ENCODE measurements at places on chromosomes 2 and 18. TPM values are rescaled to one million over a fixed set of nuclear protein-coding genes. Genes with fewer than 3 reads are reported as not detected.

- no peak for DNase-seq
Measured at GRCh38 chr2:113175042-113175628, 1.4 kb downstream of the PSD4 start.

- no peak for DNase-seq
Measured at GRCh38 chr2:187549193-187549592, 5.0 kb downstream of the TFPI start.

- DNase-seq: no peak
Measured at GRCh38 chr18:80147037-80147417, 38.0 kb downstream of the ADNP2 start.

GRCh38 chr18:21914739-21915319, 174.2 kb downstream of the MIB1 start:
- DNase-seq: peak; percentile 19

The FBXO41 gene
- 3.7 TPM for total RNA-seq

- no peak for DNase-seq
Measured at GRCh38 chr18:13107074-13107473, 111.5 kb upstream of the LDLRAD4 start.

DNA sequence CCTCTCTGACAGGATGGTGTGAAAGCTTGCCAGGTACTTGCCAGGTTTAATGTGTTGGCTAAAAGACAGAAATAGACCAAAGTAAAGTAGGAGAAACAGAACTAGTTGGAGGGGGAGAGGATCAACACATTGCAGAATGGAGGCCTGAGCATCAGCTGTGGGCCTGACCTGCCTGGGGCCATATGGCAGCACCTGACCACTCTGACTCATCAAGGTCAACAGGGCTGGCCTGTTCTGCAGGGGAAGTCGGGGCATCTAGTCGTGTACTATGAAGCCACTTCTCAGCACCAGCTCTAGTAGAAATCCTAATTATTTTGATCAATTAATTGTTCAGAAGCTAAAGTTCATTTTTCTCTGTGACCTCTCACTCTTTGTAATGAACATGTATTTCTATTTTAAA, 35.8 kb upstream of the NOSTRIN start:
- no peak for DNase-seq

- no peak for DNase-seq
Measured at GRCh38 chr2:113227290-113227689, 51.4 kb downstream of the PAX8 start.

DNA sequence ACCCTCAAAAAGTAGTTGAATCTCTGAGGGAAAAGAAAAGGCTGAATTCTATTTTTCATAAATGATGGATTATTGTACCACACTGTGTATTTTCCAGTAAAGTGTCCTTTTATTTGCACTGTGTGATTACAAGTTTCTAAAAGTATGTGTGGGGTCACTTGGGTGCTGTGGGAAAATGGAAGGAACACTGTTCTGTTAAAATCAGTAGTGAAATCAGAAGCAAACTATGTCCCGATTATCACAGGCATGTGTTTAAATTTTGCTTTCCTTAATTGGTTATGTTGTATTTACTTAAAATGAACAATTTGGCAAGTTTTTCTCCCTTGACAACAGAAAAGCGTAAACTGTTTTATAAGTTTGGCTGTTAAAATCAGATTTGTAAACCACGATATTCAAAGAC, 353.1 kb downstream of the ARHGAP15 start:
- DNase-seq: no peak

DNA sequence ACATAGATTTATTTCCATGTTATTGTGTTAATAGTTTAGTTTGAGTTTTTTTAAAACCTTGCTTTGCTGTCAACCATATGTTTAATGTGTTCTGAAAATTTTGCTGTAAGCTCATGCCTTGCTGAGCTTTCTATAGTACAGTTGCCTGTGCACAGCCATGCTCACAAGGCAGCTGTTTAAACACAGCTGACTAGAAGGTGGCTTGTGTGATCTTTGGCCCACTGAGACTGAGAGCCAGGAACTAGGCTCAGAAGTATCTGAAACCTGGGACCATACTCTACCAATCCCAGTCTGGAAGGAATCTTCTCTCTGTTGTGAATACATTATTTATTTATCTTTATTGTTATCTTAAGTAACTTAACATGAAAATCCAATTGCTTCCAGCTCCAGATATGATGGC, 350.5 kb downstream of the KIAA1328 start:
- no peak for DNase-seq

The MARCHF4 gene
- 0.86 TPM for total RNA-seq

The CIB4 gene
- not detected for total RNA-seq

The NCKAP5 gene
- 27.9 TPM for total RNA-seq

DNA sequence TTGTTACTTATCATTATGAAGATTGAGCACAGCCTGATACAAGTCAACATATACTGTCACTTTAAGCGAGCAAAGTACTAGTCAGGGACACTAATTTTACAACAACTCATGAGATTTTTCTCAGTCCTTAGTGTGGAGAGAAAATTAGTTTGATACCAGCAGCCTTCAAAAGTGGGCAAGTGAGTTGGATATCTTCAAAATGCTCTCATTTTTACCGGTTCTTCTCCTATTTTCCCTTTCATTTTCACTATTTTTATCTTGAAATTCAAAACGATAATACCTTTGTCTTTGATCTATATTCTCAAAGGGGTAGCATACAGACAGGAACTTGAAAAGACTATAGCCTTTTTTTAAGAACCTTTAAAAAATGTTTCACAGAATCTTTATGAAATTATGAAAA, 52.0 kb upstream of the UBXN4 start:
- no peak for DNase-seq

- DNase-seq: no peak
Measured at GRCh38 chr2:241794250-241794823, 14.7 kb upstream of the NEU4 start.

- no peak for DNase-seq
Measured at GRCh38 chr2:38187541-38188011, 111.6 kb upstream of the CYP1B1 start.

- DNase-seq: no peak
Measured at GRCh38 chr2:172510088-172510487, 45.8 kb upstream of the PDK1 start.

DNA sequence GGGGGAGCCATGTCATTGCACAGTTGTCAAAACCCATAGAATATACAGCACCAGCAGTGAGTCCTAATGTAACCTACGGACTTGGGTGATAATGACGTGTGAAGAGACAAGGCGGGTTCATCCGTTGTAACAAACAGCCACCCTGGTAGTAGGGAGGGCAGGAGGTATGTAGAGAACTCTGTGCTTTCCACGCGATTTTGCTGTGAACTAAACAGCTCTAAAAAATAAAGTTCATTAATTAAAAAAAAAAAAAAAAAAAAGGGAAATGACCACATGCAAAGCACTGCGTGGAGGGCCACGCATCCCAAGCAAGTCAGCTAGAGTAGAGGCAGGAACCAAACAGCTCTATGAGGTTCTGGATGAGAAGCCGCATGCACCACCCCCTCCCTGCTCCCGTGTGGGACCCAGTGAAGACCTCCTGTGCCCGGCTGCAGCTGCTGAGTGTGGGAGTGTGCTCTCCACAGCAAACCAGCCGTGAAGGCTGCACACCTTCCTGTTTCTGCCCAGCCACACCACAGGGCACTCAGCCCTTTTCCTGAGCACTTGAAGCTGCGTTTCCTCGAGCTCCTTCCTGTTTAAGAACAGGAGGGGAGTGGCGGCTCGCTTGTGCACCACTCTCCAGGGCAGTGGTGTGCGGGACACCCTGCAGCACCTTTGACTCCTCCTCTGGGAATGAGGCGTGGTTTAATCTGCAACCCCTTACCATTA, 65.6 kb downstream of the ODC1 start:
- DNase-seq: no peak

- DNase-seq: no peak
Measured at GRCh38 chr2:8089596-8089995, 592.3 kb upstream of the ID2 start.

GRCh38 chr2:133822517-133823225, 254.4 kb upstream of the NCKAP5 start:
- no peak for DNase-seq

GRCh38 chr2:99171377-99172140, 9.3 kb downstream of the MITD1 start:
- DNase-seq: no peak

The SPP2 gene
- not detected for total RNA-seq

GRCh38 chr2:62999905-63000304, 50.7 kb upstream of the OTX1 start:
- no peak for DNase-seq

DNA sequence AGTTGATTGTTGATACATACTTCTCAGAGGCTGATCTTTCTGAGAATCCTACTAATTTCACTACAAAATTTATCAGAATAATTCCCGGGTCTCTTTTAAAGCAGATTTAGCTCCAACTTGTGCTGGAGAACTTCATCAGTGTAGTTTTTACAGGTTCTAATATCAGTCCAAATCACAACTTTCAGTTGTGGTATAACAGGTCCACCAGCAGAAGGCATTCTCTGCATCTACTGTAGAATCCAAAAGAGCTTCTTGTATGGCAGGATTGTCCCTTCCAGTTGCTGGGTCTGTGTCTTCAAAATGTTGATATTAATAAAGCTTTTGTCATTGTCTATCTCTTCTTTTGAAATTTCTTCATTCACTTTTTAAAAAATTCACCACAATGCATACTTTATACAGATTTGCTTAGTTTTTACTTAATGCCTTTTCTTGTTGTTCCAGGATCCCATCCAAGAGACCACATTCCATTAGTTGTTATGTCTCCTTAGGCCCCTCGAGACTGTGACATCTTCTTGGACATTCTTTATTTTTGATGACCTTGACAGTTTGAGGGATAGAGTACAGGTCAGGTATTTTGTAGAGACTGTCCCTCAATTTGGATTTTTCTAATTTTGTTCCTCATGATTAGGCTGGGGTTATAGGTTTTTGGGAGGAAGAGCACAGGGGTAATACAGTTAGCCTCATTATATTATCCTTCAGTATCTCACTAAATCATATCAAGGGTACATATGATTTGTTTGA, 490.5 kb upstream of the MEX3C start:
- DNase-seq: no peak

DNA sequence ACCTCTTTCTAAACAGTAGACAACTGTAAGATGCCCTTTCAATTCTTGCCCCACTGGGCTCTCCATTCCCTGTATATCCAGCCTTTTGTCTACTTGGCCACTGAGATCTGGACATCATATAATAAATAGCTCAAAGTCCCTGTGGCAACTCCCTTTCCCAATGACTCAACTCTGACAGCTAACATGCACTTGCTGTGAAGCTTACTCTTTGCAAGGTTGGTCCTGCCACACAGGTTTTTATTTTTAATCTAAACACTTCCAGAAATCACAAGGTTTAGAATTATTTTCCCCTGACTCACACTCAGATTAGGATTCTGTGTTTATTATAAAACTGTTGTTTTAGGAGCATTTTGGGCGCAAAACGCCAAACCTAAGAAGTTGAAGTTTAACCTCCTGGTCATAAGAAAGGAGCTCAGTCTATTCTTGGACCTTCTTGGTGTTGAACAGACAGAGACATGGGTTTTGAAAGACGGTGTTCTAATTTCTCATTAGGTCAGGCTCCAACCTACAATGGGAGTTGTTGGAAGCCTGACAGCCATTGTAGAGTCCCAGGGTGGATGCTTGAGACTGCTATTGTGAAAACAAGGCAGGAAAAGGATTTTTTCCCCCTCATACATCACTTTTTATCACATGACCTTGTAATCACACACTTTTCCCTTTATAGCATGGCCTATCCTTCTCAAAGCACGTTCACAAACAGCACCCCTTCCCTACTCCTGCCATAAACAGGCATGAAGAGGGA, 124.7 kb upstream of the SERPINE2 start:
- no peak for DNase-seq

The MOGAT1 gene
- total RNA-seq: not detected

The C2orf92 gene
- 10.3 TPM for total RNA-seq

DNA sequence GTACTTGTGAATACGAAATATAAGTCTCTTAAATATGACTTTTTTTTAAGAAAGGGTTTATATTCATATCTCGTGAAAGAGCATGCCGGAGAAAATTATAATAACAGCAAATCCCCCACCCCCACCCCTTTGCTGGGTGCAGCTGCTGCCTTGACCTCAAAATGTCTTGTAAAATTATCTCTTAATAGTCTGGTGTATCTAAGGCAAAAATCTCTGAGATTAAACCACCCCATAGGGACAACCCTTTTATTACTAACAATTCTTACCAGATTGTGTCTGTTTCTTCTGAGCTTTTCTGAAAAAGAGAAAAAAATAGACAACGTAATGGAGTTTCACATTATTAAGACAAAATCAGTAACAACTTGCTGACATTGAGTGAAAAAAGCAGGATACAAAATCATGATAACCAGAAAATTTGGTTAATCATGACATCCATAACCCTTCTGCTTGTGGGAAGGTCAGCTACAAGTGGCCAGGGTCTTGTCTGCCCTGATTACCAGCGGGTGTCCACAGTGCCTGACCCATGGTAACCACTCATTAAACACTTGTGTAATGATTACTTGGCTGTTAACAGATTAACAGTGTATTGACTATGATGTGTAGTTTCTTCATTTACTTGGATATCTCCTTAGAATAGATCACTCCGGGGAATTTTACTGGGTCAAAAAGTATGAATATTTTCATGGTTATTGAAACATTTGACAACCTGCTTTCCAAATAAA, 1.5 kb downstream of the STRADB start:
- DNase-seq: no peak

The STAT4 gene
- 1.0 TPM for total RNA-seq

DNA sequence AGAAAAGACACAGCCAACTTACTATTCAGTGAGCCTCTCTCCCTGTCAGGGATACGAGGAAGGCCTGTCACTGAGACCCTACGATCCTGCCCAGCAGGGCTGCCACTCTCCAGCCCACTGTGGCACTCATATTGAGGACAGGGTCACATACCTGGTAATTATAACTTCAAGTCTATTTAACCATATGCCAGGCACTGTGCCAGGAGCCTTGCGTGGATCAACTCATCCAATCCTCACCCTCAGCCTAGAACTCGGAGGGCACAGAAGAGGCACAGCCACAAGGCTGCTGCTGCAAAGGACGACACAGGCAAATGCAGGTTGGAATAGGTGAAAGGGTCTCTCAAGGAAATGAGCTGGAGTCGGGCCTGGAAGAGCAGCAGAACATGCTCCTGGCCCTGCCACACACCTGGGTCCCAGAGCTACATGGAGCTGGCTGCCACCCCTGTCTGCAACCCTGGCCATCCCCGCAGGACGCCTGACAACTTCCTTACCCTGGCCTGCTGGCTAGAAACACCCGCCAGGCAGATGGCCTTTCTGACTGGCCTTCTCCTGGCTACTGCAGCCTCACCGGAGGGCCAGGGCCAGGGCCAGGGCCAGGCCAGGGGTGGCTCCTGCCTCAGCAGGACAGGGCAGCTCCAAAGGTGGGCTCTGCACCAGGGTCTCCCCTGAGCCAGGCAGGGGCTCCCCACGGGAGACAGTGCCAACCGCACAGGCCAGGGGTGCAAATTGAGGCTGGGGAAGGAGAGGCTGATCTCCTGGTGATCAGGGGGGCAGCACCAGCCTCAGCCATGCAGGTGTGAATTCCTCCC, 32.1 kb upstream of the SLC66A3 start:
- DNase-seq: no peak

- no peak for DNase-seq
Measured at GRCh38 chr2:151475071-151475470, 65.4 kb downstream of the RIF1 start.

DNA sequence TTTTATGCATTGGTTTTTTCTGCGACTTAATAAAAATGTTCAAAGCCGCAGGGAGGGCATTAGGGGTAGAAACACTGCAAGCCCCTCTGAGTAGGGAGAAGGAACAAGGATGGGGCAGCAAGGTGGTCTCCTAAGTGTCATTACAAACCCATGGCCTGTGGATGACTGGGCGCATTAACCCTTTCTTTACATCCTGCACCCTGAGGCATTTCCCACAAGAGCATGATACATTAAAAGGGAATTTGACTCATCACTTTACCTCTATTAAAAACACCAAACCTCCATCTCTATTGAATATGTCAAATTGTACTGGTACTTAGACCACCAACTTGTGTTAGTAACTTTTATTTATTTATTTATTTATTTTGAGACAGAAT, 112.5 kb downstream of the VIT start:
- no peak for DNase-seq
